ENCODE measurements at places on chromosomes 12 and 14. TPM values are rescaled to one million over a fixed set of nuclear protein-coding genes. Genes with fewer than 3 reads are reported as not detected.

Gene GPX2
- total RNA-seq = 258 TPM

Gene PMCH
- not detected for total RNA-seq

Gene EVL
- total RNA-seq = 18.7 TPM

Gene STAC3
- 0.53 TPM for total RNA-seq

Gene SLC4A8
- 1.2 TPM for total RNA-seq

Gene CD27
- not detected for total RNA-seq
